Thoracic aorta endothelial cell (primary cell): ENCODE measurements at places on chromosomes 16 and 17. TPM values are rescaled to one million over a fixed set of nuclear protein-coding genes. Genes with fewer than 3 reads are reported as not detected.

The KRTAP17-1 gene
- total RNA-seq: not detected in 2 replicates

The CASKIN1 gene
- total RNA-seq: under 0.01 and 0.13 TPM in 2 replicates

The SLC12A3 gene
- not detected in 2 replicates for total RNA-seq

The KRTAP1-5 gene
- not detected in 2 replicates for total RNA-seq

The GPR142 gene
- not detected in 2 replicates for total RNA-seq

The TBC1D28 gene
- not detected in 2 replicates for total RNA-seq

The NR1D1 gene
- total RNA-seq: 2.1 and 2.6 TPM in 2 replicates

The CDK3 gene
- 0.40 and 0.86 TPM in 2 replicates for total RNA-seq

The KCNJ18 gene
- total RNA-seq: not detected in 2 replicates

The CCL7 gene
- total RNA-seq: 0.29 and 0.53 TPM in 2 replicates

The KCNJ12 gene
- 1.3 and 4.7 TPM in 2 replicates for total RNA-seq

The TNFRSF17 gene
- not detected in 2 replicates for total RNA-seq

The NLRC5 gene
- 18.0 and 21.4 TPM in 2 replicates for total RNA-seq

The KRTAP4-3 gene
- total RNA-seq: not detected in 2 replicates

The SLC47A2 gene
- not detected in 2 replicates for total RNA-seq

The KRT27 gene
- not detected in 2 replicates for total RNA-seq

The MYL4 gene
- 0.50 and 0.66 TPM in 2 replicates for total RNA-seq

The HYDIN gene
- total RNA-seq: not detected in 2 replicates

The DYNLRB2 gene
- total RNA-seq: not detected in 2 replicates

The OR2C1 gene
- total RNA-seq: not detected in 2 replicates

The CACNG3 gene
- total RNA-seq: not detected in 2 replicates

The STARD3 gene
- 21.8 and 22.6 TPM in 2 replicates for total RNA-seq

The SP6 gene
- 1.7 and 2.4 TPM in 2 replicates for total RNA-seq

The C1QTNF8 gene
- not detected in 2 replicates for total RNA-seq

The PHOSPHO1 gene
- 0.27 TPM in 1 of 2 replicates, not detected in the other for total RNA-seq

The TMEM100 gene
- 0.80 TPM in 1 of 2 replicates, not detected in the other for total RNA-seq

The NPIPB2 gene
- 5.7 and 6.9 TPM in 2 replicates for total RNA-seq

The SHCBP1 gene
- total RNA-seq: 54.8 and 68.9 TPM in 2 replicates
